Sigmoid colon (tissue), 7 donors: ENCODE measurements at places on chromosomes 13 and 19. TPM values are rescaled to one million over a fixed set of nuclear protein-coding genes. Genes with fewer than 3 reads are reported as not detected.
A peak's percentile ranks its signal among the peaks of the same experiment; 100 is the strongest.

DNA sequence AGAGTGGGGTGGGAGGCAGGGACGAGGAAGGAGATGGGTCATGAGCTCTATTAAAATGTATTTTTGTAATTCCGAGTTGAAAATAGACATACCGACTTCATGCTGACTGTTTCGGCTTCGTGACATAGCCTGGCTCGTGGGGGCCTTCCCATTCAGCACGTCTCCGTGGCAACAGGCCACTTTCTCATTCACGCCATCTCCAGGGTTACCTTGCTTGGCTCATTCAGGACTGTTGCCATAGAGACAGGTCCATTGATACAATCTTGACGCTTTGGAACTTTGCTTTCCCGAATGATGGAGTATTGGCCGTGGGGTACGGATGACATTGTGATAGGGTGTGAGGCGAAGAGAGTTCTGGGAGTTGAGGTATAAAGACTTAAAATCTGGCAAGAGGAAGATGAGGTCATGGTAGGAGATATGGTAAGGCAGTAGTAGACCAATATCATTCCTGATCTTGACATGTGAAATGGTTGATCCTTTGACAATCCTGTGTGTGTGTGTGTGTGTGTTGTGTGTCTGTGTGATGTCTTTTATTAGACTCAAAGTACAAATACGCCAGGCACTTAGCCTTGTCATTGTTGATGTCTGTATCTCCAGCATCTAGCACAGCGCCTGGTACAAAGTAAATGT is 97.3 kb downstream of the CACNA1A start:
- no peak for DNase-seq
- H3K4me3 ChIP-seq: no peak overlapping the region
- no peaks in the 10 kb centered on the region for H3K4me1 ChIP-seq
- no peaks in the 10 kb centered on the region for H3K27me3 ChIP-seq
- H3K36me3 ChIP-seq: no peaks in the 10 kb centered on the region
- H3K27ac ChIP-seq: no peak overlapping the region

- H3K27ac ChIP-seq: no peak overlapping the region
- no peaks in the 10 kb centered on the region for H3K27me3 ChIP-seq
- DNase-seq: no peak
- H3K4me3 ChIP-seq: no peak overlapping the region
- no peaks in the 10 kb centered on the region for H3K36me3 ChIP-seq
- no peaks in the 10 kb centered on the region for H3K4me1 ChIP-seq
Measured at GRCh38 chr19:35074426-35075201, 33.1 kb downstream of the HPN start.

GRCh38 chr19:54352546-54352945 is 12.2 kb downstream of the LAIR1 start:
- no peaks in the 10 kb centered on the region for H3K4me1 ChIP-seq
- H3K27ac ChIP-seq: no peak overlapping the region
- H3K4me3 ChIP-seq: no peak overlapping the region
- no peak for DNase-seq

- peaks cover 12% of the 10 kb centered on the region for H3K4me1 ChIP-seq
- DNase-seq: no peak
- no peaks in the 10 kb centered on the region for H3K36me3 ChIP-seq
- H3K4me3 ChIP-seq: no peak overlapping the region
Measured at GRCh38 chr13:74217811-74218210, 83.6 kb upstream of the KLF12 start.

- no peak for DNase-seq
- H3K27me3 ChIP-seq: no peaks in the 10 kb centered on the region
- H3K4me3 ChIP-seq: no peak overlapping the region
- H3K36me3 ChIP-seq: no peaks in the 10 kb centered on the region
- no peaks in the 10 kb centered on the region for H3K4me1 ChIP-seq
Measured at GRCh38 chr13:64675255-64675892, 2554.8 kb downstream of the PCDH9 start.

DNA sequence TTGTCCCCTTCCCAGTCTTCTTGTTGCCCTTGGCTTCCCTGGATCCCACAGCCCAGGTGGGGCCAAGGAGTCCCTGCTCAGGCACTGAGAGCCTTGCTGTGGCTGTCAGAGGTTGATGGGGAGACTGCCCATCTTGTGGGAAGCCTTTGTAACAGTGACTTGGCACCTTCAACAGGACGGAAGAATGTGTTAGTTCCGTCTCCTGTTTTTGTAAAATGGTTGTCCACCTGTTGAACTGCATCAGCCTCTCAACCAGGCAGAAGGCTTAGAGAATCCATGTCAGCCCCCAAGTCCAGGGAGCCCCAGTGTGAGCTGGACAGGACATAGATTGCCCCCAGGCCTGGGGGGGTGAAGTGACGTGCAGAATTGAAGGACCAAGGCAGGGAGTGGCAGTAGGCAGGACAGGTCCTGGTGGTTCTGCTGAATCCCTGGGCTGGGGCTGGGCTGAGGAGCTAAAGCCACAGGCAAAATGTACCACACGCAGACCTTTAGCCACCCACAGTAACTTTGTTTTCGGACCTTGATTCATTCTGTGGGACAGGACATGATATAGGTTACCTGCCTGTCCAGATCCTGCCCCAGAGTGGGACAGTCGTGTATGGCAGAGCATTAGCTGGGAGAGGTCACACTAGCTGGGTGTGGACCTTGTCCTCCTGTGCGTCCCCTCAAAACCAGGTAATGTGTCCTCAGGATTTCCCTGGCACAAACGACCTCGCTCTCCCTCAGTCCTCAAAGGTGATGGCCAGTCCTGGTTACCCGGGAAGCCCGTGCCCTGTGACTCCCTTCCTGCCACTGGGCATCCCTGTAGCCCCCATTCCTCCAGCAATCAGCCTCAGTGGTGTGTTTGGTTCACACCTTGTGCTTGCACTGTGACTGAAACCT is 47.0 kb downstream of the GATAD2A start:
- H3K27me3 ChIP-seq: no peaks in the 10 kb centered on the region
- H3K27ac ChIP-seq: no peak overlapping the region
- peaks cover 20% of the 10 kb centered on the region for H3K4me1 ChIP-seq
- H3K4me3 ChIP-seq: no peak overlapping the region
- no peaks in the 10 kb centered on the region for H3K36me3 ChIP-seq

- H3K4me3 ChIP-seq: no peak overlapping the region
- peaks cover 28% of the 10 kb centered on the region for H3K4me1 ChIP-seq
- H3K27me3 ChIP-seq: no peaks in the 10 kb centered on the region
- no peaks in the 10 kb centered on the region for H3K36me3 ChIP-seq
Measured at GRCh38 chr19:11347546-11348039, 1.3 kb downstream of the CCDC159 start.

DNA sequence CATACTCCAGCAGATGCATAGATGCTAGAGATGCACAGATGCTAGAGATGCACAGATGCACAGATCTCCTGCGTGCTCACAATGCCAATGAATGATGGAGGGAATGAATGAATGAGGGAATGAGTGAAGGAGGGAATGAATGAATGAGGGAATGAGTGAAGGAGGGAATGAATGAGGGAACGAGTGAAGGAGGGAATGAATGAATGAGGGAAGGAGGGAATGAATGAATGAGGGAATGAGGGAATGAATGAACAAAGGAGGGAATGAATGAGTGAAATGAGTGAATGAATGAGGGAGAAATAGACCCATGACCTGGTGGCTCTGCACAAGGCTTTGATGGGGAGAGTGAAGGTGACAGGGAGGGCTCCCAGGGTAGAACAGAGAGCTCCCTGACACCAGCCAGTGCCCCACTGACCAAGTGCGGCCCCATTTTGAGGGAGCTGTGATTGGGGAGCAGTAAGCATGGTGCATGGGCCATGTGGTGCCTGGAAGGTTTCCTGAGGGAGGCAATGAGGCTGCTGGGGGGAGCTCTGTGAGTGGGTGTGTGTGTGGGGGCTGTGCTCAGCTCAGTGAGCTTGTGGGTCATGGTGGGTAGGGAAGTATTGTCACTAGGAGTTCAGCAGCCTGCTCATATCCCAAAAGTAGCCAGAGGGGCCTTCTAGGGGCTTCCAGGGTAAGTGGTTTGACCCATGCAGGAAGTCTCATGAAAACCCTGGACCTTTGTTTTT is 12.7 kb downstream of the SLC27A1 start:
- H3K27me3 ChIP-seq: no peaks in the 10 kb centered on the region
- H3K4me1 ChIP-seq: no peaks in the 10 kb centered on the region
- H3K36me3 ChIP-seq: peaks cover 18% of the 10 kb centered on the region
- no peak for DNase-seq

DNA sequence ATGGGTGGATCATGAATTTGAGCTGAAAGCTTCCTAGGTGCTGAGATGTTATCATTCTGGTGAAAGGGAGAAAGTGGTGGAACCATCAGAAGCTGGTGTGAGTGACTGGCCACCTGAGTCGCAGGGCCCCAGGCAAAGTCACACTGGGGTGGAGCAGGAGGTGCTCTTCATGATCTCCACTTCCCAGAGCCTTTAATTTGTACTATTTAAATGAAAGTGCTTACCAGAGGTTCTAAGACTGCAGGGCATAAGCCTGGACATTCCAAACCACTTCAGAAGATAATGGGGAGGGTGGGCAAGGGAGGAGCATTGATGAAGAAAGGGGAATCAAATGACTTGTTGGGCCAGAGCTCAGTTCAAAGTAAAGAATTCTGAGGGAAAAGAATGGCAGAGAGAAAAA is 156.1 kb downstream of the RGCC start:
- H3K27me3 ChIP-seq: no peaks in the 10 kb centered on the region
- no peak overlapping the region for H3K4me3 ChIP-seq
- DNase-seq: no peak
- H3K36me3 ChIP-seq: peaks cover 6% of the 10 kb centered on the region

GRCh38 chr13:98508280-98508679 is 68.6 kb downstream of the STK24 start:
- H3K27ac ChIP-seq: peak overlapping the region; percentile 68
- H3K36me3 ChIP-seq: no peaks in the 10 kb centered on the region
- H3K4me3 ChIP-seq: no peak overlapping the region
- DNase-seq: no peak
- H3K4me1 ChIP-seq: peaks cover 79% of the 10 kb centered on the region
- no peaks in the 10 kb centered on the region for H3K27me3 ChIP-seq

- H3K4me3 ChIP-seq: no peak overlapping the region
- no peak for DNase-seq
- no peaks in the 10 kb centered on the region for H3K36me3 ChIP-seq
- H3K27ac ChIP-seq: no peak overlapping the region
- no peaks in the 10 kb centered on the region for H3K27me3 ChIP-seq
Measured at GRCh38 chr13:79477968-79478367, 3.0 kb upstream of the NDFIP2 start.

DNA sequence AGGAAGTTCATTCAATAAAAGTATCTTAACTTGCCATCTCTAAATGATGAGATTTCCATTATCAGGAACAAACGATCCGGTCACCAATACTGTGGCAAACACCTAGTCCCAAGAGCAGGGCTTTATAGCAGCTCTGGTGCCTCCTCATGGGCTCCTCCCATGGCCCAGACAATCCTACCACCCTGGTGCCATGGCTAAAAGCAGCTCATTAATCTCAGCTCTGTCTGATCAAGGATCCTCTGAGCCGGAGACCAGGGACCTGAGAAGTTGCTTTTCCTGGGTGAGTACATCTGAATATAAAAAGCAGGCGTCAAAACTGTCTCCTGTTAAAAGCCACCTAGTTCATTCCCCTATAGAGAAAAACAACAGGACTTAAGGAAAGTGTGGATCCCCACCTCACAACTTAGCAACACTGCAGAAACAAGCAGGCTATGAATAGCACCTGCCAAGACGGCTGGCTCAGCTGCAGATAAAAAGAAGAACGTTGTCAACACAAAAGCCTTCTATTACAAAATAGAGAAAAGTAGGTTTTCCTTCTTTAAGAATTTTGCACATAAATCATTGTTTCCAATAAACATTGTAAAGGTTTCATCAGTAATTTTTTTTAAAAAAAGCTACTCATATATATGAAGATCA is 30.3 kb downstream of the TSHZ3 start:
- peaks cover 57% of the 10 kb centered on the region for H3K4me1 ChIP-seq
- no peaks in the 10 kb centered on the region for H3K27me3 ChIP-seq
- no peaks in the 10 kb centered on the region for H3K36me3 ChIP-seq
- H3K27ac ChIP-seq: no peak overlapping the region
- H3K4me3 ChIP-seq: no peak overlapping the region
- peak; percentile 49 for DNase-seq

GRCh38 chr19:6138066-6138465 is 2.6 kb downstream of the ACSBG2 start:
- H3K4me3 ChIP-seq: no peak overlapping the region
- no peak for DNase-seq
- no peaks in the 10 kb centered on the region for H3K27me3 ChIP-seq
- no peaks in the 10 kb centered on the region for H3K36me3 ChIP-seq

DNA sequence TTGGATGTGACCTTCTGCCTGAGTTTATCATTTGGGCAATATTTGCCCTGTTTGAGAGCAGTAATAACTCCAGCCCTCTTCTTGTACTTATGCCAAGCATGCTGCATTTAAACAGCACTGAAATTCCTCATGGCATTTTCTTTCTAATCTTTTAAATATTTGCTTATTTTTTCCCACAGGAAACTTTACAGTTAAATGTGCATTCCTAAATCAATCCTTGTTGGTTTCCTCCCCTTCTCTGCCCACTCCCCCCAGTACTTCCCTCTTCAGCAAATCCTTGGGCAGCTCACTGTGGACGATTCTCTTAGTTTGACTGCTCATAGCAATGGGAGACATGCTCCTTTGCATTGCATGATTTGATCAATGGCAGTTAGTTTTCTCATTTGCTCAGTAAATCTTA is 68.7 kb downstream of the RAP2A start:
- peaks cover 15% of the 10 kb centered on the region for H3K4me1 ChIP-seq
- H3K27ac ChIP-seq: peak overlapping the region; percentile 28
- DNase-seq: no peak

DNA sequence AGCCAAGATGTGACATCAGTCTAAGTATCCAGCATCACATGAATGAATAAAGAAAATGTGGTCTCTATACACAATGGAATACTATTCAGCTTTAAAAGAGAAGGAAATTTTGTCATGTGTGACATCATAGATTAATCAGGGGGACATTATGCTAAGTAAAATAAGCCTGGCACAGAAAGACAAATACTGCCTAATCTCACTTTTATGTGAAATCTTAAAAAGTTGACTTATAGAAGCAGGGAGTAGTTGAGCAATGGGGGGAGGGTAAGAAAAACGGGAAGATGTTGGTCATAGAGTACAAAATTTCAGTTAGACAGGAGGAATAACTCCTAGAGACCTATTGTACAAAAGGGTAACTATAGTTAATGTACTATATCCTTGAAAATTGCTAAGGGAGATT is 10.4 kb upstream of the LCP1 start:
- no peaks in the 10 kb centered on the region for H3K4me1 ChIP-seq
- H3K27ac ChIP-seq: no peak overlapping the region
- no peaks in the 10 kb centered on the region for H3K36me3 ChIP-seq
- no peak overlapping the region for H3K4me3 ChIP-seq
- H3K27me3 ChIP-seq: no peaks in the 10 kb centered on the region
- no peak for DNase-seq

- no peaks in the 10 kb centered on the region for H3K36me3 ChIP-seq
- H3K27me3 ChIP-seq: no peaks in the 10 kb centered on the region
- H3K4me3 ChIP-seq: no peak overlapping the region
Measured at GRCh38 chr13:99737481-99738245, 233.9 kb downstream of the ZIC5 start.

Gene SYCN
- total RNA-seq: not detected

Gene RASIP1
- total RNA-seq: 9.7 TPM

Gene EID2B
- total RNA-seq: 7.7 TPM

Gene FSTL3
- total RNA-seq: 97.4 TPM

Gene PRKCG
- total RNA-seq: not detected

Gene PSG11
- not detected for total RNA-seq
